Naive B cell (primary cell): ENCODE measurements at places on chromosomes 3 and 15. TPM values are rescaled to one million over a fixed set of nuclear protein-coding genes. Genes with fewer than 3 reads are reported as not detected.

GRCh38 chr3:50170689-50171088, 15.6 kb downstream of the SEMA3F start:
- no peak for DNase-seq

GRCh38 chr3:56980798-56981390, 79.6 kb upstream of the SPATA12 start:
- no peak for DNase-seq

The ZNF770 gene
- 180 TPM for polyA plus RNA-seq

GRCh38 chr3:184662187-184662586, 49.7 kb downstream of the MAGEF1 start:
- DNase-seq = no peak

The DUOX2 gene
- not detected for polyA plus RNA-seq

DNA sequence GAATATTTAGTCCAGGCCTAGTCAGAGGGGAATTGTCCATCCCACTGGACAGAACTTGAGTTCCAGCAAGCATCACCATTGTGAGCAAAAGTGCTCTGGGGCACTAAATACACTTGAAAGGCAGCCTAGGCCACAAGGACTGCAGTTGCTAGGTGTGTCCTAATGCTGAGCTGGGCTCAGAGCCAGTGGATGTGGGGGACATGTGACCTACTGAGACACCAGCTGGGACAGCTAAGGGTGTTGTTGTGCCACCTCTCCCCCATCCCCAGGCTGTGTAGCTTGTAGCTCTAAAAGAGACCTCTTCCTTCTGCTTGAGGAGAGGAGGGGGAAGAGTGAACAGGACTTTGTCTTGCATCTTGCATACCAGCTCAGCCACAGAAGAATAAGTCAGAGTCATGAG, 120.9 kb downstream of the DTWD1 start:
- no peak for DNase-seq

GRCh38 chr3:173653781-173654180, 256.2 kb downstream of the NLGN1 start:
- DNase-seq = no peak

DNA sequence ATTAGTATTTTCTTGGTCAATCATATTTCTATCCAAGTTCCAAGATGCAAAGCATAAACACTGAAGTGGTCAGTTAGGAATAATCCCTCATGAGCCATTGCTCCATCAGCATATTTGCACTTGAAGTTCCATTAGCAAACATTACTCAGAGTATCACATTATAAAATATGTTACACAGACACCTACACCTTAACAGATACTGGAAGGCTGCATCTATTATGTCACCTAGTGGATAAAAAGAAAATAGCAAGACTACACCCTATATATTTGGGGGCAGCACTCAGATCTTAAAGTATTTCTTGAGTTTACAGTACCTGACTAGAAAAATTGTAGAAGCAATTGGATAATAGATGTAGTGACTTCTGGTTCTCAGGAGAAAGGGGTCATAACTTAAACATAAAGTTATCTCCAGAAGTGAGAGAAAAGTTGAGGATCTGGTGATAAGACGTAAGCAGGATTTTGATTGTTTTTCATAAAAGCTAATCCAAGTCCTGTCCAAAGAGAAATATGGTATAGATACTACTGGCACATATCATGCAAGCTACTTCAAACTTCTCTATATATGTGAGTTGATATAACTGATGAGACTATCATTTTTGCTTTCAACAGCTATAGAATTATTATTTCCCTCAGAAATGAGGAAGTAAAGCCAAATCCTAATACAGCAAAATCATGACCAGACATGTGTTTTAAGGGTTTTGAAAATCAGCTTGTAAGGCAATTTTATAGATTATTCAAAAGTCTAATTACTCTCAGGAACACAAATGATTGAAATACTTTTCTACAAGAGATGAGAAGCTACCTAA, 422.2 kb downstream of the GBE1 start:
- no peak for DNase-seq
